SK-N-MC (cell line): ENCODE measurements at places on chromosomes 5 and 9.

DNA sequence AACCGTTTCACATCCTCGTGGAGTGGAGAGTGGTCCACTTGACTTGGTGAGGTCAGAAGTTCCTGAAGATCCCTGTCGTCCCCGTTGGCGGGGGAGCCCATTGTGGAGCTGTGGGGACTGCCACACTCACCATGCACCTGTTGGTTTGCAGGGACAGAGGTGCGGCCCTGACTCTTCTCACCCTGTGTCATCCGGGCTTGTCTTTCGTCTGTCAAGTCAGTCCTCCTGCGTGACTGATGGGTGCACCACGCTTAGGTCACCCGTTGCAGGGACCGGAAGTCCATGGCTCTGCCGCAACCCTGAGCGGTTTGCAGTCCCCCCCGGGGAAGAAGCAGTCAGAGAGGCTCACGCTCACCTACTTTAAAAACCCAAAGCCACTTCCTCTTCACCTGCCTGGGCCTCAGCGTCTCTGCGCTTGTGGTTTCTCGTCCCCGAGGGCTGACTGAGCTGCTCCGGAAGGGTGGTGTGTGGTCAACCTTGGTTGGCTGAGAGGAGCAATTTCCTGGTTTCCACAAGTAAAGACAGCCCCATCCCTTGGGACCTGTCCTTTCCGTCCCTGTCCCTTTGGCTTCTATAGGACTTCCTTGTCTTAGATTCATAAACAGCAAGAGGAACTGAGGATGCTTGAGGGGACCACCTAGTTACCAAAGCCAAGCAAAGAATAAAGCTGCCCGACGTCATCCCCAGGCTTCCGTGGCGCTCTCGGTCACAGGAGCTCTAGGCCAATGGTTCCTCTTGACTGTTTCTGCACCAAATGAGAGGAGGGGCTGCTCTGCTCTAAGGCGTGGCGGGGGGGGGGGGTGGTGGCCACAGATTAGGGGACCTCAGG, 53.2 kb downstream of the USP20 start:
- no peak for DNase-seq

DNA sequence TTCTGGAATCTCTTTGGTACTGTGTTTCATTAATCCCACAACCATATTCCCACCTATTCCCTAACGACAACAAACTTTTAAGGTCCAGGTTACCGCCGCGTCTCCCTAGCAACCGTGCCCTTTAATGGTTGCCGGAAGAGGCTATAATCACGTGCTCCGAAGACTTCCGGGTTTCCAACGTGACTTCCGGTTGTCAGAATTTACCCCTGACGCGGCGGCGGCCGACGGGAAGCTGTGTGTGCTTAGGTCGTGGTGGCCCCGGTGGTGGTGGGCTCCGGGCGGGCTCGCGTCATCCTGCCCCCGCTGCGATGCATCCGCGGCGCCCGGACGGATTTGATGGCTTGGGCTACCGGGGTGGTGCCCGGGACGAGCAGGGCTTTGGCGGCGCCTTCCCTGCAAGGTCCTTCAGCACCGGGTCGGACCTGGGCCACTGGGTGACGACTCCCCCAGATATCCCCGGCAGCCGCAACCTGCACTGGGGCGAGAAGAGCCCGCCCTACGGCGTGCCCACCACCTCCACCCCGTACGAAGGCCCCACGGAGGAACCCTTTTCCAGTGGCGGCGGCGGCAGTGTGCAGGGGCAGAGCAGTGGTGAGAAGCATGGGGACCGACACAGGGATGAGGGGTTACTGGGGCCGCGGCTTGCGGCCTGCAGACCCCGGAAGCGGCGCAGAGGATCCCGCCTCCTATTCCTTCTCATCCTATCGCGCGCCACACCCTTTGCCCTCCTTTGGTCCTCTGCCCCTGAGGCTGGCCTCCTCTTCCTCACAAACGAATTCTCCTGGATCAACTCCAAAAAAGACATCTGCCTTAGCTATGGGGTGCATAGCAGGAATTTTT, at the start of gene SLC25A46:
Gene SLC25A46, plus strand, starts transcription at position 196 of the 840 bp plus-strand sequence. Its CDS starts 113 bp downstream, at position 309.
- DNase-seq, result peak; percentile 45

DNA sequence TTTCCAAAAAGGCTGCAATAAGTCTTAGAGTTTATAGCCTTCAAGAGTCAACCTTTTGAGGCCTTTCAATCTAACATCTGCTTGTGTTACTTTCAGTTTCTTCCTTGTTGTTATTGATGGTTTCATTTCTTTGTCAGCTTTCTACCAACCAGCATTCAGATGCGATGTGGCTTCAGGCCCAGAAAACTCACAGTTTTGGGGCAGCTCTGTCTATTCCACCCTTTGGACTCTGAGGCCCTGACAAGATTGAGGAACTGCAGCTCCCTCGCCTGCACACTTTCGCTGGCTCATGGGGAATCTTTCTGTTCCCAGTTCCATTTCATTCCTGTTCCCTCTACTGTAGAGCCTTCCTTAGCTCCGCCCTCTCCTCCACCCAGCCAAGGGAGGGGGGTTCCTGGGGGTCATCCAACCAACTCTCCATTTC, 13.3 kb upstream of the WHRN start:
- no peak for DNase-seq

GRCh38 chr9:113137196-113138168, 13.3 kb upstream of the SLC31A2 start:
- DNase-seq, result no peak

GRCh38 chr9:5428794-5429528, 8.8 kb downstream of the PLGRKT start:
- no peak for DNase-seq

- no peak for DNase-seq
Observed at GRCh38 chr5:178854284-178854683, 5.5 kb upstream of the ZNF354B start.

DNA sequence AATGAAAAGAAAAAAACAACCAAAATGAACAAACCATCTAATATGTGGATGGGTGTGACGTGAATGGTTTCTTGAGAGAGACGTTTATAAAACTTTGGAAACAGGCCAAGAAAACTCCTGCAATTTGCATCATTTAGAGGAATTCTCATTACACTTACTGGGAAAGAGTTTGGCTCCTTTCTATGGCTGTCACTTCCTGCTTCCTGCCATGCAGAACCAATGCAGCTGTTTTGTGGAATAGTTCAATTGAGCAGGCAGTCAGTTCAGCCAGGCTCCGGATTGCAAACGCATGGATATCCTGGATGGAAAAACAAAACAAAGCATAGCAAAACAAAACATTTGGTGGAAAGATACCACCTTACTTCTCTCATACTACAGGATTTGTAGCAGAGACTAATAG, 36.6 kb downstream of the FAM114A2 start:
- peak; percentile 47 for DNase-seq

- DNase-seq, result no peak
Observed at GRCh38 chr5:78747705-78748359, 99.3 kb upstream of the LHFPL2 start.

DNA sequence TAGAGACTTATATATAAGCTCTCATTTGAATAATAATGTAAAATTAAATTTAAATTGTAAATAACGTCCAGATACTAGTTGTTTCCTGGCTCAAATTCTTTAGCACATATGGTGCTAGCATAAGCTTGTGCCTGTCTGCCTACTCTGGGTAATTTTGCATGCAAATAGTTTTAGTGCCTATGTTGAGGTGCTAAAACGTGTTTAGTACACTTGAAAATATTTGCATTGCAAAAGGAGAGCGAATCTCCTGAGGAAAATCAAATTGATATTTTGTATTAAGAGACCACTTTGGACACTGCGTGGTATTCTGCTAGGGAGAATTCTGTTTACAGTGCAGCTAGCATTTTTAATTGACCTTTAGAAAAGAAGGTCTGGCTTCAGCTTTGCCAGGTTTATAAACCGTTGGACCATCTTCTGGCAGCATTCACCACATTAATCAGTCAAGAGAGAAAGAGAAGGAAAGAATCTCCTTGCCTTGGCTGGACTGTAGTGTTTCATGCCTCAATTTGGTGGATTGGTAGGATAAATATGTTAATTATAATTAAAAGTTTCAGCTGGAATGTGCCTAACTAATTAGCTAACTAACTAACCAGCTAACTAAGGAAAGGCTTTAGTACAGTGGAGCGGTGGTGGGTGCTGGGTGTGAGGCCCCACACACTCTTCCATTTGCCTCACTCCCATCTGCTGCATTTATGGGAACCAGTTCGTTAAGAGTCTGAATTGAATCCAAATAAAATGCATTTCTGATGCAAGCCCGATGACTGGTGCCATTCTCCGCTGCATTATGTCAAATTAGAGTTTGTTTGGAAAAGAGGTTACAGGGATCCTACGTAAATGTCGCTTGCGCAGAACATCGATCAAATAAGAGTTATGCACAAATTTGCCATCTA, 150.1 kb upstream of the MPDZ start:
- DNase-seq, result no peak

DNA sequence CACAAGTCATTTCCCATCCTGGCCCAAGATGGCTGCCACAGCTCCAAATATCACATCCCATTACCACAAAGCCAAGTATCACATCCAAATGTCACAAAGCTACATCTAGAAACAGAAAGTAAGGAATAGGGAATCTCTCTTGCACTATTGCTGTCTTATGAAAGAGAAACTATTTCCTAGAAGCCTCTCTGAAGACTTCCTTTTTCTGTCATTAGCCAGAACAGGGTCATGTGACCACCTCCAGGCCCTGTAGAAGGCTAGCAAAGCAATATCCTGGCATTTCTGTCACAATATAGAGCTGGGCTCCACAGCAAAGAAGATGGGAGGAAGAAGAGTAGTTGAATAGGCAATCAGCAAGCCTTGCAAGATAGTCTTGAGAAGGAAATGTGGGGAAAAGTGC, 99.2 kb downstream of the SH3TC2 start:
- no peak for DNase-seq

DNA sequence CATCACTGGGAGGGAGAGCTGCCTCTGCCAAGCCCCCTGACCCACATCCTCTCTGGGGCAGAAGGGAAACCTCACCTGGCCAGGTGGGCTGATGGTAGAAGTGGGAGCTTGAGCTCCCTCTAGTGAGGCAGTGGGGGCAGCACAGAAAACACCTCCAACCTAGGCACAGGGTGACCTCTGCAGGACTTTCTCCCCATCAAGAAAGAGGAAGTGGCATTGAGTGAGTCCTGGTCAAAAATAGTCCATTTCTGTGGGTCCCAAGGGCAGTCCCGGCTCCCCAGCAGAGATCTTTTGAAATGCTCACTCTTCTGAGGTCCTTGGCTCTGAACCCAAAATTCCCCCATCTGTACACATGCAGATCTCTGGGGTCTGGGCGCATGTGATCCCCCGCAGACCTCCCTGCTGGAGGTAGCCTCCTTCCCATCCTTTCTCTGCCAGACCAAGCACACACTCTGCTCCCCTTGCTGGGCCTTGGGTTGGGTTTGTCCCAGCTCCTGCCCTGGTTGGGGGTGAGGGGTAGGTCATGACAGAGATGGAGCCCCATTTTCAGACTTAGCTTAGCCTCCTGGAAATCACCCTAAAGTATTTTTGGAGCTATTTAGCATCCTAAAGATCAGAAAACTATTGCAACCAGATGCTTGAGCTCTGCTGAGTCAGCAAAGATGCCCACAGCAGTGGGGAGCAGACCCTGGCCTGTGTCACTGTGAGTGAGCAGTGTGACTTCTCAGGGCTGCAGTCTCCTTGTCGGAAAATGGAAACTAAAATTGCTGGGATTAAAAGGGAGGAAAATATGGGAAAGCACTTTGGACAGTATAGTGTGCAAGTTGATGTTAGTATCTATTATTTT, 41.6 kb upstream of the LCP2 start:
- no peak for DNase-seq

- DNase-seq, result no peak
Observed at GRCh38 chr9:132049323-132049882, 30.3 kb downstream of the MED27 start.

GRCh38 chr5:87787086-87787485, 374.4 kb upstream of the CCNH start:
- DNase-seq, result no peak

DNA sequence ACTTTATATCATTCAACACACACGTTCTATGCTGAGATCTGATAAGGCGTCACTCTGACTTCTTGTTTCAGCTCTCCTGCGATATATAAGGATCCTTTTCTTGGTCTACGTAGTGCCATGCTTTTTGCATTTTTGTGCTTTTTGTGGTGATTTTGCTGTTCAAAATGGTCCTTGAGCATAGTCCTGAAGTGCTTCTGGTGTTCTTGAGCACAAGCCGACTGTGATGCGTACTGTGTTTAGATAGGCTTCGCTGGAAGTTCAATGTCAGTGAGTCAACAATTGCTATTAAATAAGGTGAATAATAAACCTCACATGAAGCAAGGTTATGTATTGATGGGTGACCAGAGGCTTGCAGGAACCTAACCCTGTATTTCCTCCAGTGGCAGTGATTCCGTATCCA, 46.8 kb downstream of the ACO1 start:
- no peak for DNase-seq

- no peak for DNase-seq
Observed at GRCh38 chr9:121736934-121737462, 85.6 kb downstream of the DAB2IP start.

DNA sequence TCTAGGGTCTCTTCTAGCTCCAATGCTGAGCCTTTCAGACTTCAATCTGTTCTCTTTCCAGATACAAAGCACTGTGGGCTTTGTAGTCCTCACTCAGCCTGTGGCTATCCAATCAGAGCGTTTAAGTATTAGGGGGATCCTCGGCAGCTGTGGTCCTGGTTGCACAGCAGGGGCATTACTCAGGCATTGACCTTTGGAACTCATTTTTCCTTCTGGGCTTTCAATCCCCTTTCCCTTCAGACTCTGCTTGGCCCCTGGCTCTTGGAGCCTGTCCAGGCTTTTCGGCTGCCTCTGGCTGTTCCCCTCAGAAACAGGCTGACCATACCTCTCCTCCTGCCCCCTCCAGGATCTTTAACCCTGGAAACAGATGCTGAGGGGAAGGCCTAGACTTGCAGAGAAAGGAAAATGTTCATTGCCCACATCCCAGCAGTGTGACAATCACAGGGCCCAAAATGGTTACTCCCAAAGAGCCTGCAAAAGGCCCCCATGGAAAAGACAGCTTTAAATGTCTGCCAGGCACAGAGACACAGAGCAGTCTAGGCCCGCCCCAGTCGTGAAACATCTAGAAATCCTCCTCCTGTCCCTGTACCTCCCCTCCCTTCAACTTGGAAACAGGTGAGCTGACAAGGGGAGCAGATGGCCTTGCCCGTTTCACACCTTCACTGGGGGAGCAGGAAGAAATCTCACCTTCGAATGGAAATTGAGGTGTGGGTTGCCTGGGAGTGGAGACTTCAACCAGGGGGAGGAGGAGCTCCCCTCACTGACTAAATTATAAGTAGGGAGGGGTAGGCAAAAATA, 13.7 kb downstream of the C1QTNF2 start:
- no peak for DNase-seq
